NCI-H1417 treated with DMSO at 0.1 percent for 48 hours (cell line): ENCODE measurements at places on chromosomes 7 and 10.

DNA sequence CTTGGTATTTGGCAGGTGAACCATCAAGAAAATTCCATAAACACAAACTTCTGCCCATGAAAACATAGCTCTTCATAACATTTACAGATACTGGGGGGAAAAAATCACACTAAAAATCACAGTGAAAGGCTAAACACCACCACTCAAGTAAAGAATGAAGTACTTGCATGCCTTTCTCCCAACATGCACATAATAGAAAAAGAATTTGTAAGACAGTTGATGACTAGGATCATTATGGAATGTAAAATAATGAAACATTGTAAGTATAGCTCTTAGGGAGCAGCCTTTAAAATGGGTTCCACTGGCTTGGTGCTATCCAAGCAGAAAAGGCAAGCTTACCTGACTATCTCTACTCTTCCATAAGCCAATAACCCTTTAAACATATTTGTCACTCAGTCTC, 299.9 kb upstream of the LRRN3 start:
- no peak for DNase-seq

DNA sequence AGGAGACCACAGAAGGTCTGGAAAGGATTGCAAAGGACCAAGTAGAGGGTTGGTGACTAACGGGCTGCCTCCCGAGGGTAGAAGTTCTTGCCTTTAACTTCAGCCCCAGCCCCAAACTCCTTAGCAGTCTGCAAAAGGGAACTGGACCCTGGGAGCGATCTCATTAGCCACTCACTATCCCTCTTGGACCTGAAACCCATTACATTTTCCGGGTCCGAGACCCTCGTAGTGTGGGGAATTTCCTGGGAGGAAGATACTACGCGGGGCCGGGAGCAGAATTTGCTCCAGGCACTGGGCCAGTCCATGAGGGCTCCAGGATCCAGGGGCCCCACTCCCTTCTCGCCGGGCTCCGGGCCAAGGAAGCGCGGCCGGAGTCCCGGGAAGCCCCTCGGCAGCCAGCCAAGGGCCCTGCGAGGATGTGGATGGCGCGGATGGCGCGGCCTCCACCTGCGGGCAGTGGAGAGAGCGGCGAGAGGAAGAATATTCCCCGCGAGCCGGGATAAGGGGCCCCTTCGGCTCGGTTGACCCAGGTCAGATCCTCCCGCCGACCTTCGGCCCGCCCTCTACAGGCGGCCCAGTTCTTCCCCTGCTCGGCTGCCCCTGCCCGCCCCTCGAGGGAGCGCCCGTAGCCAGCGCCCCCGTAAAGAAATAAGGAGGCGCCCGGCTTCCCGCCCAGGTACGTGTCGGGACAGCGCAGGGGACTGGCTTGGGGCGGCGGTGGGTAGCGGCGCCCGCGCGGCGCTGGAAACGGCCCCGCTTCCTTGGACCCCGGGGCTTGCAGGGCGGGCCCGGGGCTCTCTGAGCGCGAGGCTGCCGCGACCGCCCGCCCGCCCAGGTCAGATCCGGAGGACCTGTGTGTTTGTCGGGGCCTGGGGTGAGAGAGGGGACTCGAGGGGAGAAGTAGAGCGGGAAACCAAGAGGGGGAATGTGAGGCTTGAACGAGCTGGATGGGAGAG, at the start of gene MYO3A:
MYO3A (plus strand) TSS at position 577 of the 956 bp plus-strand sequence. CDS start 17,882 bp downstream, outside the sequence.
- no peak for DNase-seq

DNA sequence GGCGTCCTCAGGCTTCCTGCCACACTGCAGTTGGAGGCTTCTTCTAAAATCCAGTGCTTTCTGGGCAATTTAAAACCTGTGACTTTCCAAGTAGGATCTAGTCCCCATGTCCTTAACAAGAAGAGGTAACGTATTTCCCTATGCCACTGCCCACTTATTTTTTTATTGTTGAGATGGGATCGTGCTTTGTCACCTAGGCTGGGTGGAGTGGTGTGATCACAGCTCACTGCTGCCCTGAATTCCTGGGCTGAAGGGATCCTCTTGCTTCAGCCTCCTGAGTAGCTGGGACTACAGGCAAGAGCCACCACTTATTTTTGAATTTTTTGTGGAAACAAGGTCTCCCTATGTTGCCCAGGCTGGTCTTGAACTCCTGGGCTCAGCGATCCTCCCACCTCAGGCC, 63.4 kb downstream of the DAGLB start:
- DNase-seq: no peak

GRCh38 chr10:59077855-59078254, 98.6 kb upstream of the PHYHIPL start:
- DNase-seq: no peak

DNA sequence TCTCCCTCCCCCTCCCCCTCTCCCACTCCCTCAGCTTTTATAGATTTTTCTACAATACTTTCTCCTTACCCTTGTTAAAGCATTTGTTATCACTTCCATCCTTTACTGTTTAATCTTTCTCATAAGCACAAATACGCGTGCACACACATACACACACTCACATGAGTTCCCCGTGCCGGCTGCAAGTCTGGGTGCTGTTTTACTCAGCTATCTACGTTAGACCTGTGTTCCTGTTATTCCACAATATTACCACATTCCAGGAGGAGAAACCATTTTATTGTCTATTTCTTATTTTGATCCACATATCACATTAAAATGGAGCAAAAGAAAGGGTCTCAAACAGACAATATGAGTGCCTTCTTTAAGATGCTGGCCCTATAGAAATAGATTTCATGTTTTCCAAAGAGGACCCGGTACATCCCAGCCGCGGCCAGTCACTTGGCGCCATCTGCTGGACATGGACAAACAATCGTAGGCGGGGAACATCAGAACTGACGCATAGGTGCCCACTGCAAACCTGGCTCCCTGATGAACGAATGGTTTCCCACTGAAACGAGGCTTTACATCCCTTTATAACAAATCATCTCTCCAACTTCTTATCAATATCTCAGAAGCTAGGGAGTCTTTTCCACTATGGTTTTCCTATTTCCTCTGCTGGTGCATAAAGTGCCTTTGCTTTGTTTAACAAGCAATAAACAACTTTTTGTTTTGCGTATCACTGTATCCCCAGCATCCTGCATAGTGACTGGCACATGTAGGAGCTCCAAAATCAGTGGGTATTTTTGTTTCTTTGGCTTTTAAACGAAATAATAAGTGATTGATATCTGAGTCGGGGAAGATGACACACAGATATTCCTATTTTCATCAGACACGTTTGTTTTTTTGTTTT, 25.2 kb upstream of the OPTN start:
- no peak for DNase-seq

DNA sequence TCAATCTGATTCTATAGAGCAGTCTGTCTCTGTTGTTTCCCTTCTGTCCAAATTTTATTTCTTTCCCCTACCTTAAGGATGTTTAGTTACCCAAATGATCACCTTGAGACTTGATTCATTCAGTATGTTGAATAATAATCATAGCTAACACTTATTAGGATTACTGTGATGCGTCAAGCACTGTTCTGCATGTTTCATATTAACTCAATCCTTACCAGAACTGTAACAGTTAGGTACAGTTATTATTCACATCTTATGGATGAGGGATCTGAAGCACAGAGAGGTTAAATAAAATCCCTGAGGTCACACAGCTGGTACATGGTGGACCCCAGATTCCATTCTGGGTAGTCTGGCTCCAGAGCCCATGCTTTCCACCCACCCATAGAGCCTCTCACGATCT, 97.9 kb upstream of the SAMD8 start:
- DNase-seq: no peak

DNA sequence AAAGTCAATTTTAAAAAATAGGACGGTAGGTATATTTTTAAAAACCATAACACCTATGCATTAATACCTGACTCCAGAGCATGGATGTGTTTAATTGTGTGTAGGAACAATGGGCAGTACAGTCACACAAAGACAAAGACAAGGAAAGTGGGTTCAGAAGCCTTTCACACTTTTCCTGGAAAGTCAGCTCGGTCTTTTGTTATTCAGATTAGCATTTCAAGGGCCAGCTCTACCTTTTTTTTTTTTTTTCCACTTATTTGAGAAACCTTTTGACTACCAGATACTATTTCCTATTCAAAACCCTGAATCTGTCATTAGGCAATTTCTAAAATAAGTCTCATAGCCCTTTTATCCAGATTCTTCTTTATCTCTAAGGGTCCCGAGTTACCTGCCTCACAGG, 401.9 kb downstream of the PARD3 start:
- no peak for DNase-seq

GRCh38 chr7:121505021-121505420, 108.9 kb upstream of the FAM3C start:
- no peak for DNase-seq

DNA sequence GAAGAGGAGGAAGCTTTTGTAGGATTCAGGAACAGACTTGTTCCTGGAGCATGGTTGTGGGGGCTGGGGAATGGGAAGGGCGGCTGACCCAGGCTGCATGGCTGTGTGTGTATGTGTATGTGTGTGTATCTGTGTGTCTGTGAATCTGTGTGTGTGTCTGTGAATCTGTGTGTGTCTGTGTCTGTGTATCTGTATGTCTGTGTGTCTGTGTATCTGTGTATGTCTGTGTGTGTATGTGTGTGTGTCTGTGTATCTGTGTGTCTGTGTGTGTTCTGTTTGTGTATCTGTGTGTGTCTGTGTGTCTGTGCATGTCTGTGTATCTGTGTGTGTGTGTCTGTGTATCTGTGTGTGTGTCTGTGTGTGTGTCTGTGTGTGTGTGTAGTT, 6.6 kb upstream of the STX1A start:
- DNase-seq: no peak

DNA sequence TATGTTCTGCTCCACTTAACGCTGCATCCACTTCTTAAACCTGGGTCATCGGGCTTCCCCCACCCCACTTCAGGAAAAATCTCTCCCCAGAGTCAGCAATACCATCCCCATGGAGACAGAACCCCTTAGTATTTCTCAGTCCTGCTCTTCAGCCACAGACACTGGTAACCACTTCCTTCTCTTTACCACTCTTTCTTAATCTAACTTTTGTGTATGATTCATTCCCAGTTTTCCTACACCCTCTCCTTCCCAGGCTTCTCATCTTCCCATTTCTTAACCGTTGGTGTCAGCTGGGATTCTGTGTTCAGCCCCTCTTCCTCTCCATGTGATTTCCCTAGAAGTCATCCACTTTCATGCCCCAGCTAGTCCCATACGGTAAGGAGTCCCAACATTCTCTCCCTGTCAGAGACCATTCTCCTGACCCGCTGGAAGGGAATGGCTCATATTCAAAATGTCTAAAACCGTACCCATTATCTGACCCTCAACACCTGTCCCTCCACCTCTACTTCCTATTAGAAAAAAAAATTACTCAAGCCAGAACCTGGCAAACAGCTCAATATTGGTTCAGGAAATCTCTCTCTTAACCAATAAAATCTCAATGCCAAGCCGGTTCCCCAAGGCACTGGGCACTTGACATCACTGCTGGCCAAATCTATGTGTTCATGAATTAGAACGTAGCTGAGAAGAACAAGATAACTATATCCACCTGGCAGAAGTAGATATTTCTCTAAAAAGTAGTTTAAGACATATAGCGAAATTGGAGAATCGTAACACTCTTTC, 89.4 kb downstream of the DGKI start:
- DNase-seq: no peak

DNA sequence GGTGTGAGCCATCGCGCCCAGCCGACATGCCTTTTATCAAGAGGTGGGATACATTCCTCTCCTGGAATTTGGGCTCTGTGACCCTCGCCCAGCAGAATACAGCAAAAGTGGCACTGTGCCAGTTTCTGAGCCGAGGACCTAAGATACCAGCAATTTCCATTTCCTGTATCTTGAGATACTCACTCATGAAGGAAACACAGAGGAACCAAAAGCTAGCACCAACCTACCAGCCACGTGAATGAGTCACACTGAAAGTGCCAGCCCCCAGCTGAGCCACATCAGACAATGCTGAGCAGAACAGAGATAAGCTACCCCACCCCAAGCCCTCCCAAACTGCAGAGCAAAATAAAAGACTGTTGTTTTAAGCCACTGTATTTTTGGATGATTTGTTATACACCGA, 56.3 kb downstream of the CACUL1 start:
- DNase-seq: no peak

- DNase-seq: no peak
Observed at GRCh38 chr7:48031111-48031510, 2.2 kb upstream of the SUN3 start.

DNA sequence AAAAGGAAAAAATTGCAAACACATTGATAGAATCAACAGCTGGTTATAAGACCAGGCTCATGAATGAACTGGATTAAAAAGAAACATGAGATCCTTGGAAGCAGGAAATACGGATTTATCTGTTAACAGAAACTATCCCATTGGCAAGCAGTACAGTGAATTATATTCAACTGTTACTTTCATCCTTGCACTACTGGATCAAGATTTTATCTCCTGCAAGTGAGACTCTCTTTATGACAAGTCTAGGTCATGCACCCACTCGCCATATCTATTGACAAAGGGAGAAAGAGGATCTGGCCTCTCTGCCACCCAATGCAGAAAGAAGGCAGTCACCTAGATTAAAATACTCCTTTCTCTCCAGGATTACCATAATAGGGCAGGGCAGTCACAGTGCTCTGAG, 41.4 kb downstream of the CSTF2T start:
- no peak for DNase-seq

GRCh38 chr7:45973725-45974532, 52.9 kb upstream of the IGFBP3 start:
- DNase-seq: no peak

DNA sequence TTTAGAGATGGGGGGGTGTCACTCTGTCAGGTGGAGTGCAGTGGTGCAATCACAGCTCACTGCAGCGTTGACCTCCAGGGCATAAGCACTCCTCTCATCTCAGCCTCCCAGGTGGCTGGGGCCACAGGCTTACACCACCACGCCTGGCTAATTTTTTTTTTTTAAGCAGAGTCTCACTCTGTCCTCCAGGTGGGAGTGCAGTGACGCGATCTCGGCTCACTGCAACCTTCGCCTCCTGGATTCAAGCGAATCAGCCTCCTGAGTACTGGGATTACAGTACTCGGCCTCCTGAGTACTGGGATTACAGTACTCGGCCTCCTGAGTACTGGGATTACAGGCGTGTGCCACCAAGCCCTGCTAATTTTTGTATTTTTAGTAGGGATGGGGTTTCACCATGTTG, 23.6 kb upstream of the PPIA start:
- no peak for DNase-seq
